LHCN-M2 (cell line): ENCODE measurements at places on chromosomes 5 and 9.

GRCh38 chr5:170781946-170782345 is 1.6 kb upstream of the GABRP start:
- DNase-seq: no peak

DNA sequence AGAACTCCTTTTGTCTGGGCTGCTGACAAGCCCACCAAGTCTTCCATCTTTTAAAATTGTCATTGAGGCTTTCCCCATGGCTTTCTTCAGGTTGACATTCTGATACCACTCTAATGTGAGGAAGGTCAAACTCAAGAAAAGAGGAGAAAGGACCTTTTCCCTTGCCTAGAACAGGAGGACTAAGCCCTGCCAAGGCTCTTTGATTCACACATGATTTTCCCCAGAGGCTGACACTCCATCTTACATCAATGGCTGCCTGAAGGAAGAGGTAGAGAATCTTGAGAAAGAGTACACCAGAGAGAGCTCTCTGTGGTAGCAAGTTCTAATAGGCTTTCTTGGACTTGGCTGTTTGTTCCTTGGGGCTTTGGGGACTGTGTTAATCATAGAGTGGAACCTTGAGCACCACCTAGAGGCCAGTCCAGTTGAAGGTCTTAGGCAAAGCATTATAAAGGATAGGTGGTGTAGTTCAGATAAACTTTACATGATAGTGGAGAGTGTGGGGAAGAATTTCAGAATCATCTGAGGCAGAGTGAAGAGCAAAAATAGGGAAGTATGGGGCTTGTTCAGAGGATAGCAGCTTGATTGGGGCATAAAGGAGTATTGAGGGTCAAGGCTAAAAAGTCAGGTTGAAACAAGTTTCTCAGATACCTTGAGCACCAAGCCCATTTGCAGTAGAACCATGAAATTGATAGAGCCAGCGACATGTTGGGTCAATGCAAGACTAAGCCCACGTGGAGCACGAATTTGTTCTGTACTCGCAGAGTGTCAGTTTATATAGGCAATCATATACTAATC is 36.7 kb downstream of the NDFIP1 start:
- peak; percentile 68 for DNase-seq

DNA sequence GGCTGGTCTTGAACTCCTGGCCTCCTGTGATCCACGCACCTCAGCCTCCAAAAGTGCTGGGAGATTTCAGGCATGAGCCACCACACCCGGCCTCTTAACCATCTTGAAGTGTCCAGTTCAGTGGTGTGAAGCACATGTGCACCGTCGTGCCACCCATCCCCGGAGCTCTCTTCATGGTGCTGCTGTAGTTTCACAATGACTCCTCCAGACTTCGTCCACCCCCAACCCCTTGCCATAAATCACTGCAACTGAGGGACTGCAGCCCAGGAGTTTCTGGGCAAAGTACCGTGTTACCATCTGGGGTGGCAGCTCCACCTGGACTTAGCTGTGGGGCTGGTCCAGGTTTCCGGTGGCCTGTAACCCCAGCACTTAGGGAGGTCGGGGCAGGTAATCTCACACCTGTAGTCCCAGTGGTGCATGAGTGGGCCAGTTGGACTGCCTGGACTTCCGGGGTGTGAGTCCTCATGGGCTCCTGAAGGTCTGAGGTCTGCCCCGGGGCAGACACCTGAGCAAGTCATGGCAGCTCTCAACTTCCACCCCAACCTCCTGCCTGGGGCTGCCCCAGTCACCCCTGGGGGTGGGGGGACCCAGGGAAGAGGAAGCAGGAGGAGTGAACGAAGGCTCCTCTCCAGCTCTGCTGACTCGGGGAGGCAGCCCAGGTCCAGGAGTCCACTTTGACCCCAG is 6.6 kb upstream of the N4BP3 start:
- DNase-seq: no peak

DNA sequence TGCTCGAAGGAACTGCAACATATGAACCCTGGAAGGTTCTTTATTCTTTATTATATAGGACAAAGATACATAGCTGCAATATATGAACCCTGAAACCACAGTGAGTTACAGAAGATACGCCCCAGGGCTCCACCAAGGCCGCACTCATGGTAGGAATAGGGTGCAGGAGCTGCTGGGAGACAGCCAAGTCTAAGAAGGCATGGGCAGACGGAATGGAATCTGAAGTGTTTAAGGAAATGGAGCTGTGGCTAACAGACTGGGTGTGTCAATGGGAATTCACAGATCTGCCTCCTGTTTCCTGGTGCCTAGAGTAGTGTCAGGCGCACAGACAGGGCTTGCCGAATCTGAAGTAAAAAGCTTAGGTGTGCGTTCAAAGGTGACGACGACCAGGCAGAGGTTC is 286.4 kb downstream of the DENND1A start:
- no peak for DNase-seq

GRCh38 chr5:30690931-30691330 is 502.6 kb upstream of the CDH6 start:
- no peak for DNase-seq

DNA sequence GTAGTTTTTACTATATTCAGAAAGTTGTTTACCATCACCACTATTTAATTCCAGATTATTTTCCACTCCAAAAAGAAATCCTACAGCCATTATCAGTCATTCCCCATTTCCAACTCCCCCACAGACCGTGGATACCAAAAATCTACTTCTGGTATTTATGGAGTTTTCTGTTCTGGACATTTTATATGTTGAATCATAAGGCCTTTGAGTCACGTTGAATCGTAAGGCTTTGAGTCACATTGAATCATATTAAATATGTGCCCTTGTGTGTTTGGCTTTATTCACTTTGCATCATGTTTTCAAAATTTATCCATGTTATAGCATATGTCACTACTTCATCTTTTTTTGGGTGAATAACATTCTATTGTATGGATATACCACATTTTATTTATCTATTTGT is 454.1 kb upstream of the NUDT12 start:
- peak; percentile 73 for DNase-seq

- no peak for DNase-seq
These were observed 7.3 kb downstream of the CEP72 start for GRCh38 chr5:619444-619843.

- DNase-seq: no peak
These were observed 99.4 kb upstream of the MVB12B start for GRCh38 chr9:126226991-126227936.

GRCh38 chr9:69333716-69334115 is 8.7 kb downstream of the ENTREP1 start:
- DNase-seq: no peak

GRCh38 chr5:137688210-137688840 is 47.6 kb downstream of the KLHL3 start:
- DNase-seq: peak; percentile 11

- no peak for DNase-seq
These were observed 35.2 kb downstream of the KCNMB1 start for GRCh38 chr5:170353961-170354360.

DNA sequence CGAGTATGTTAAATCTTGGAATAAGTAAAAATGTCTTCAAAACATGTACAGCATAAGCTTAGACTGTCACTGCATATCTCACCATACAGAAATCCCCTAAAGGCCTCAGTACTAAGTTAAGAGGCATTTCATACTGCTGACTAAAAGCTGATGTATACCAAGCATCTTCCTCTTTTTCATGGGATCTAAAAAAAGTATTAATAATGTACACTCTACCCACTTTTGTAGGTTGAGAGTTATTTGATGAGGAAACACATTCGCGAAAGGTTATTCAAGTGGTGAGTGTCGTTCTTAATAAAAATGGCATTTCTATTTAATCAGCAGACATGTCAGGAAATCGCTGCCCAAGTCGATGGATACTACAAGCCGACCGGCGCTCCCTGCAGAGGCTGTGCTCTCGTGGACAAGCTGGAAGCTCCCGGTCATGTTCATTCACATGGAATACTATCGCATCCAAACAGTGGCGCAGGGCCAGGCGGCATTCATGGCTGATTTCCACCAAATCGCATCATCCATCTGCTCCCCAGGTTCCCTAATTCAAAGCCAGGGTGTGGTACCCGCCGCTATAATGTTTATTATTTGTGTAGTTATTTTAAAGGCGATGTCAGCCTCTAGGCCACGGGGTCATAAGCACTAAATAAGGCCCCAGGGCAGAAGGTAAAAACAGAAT is 724 bp downstream of the SGTB start:
- DNase-seq: peak; percentile 74

DNA sequence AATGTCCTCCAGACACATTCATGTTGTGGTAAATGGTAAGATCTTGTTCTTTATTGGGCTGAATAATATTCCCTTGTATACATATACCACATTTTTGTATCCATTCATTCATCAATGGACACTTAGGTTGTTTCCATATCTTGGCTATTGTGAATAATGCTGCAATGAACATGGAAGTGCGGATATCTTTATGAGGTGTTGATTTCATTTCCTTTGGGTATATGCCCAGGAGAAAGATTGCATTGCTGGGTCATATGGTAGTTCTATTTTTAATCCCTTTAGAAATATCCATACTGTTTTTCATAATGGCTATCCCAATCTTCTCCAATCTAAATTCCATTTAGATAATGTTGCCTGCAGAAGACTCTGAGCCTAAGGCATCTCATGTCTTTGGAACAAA is 78.0 kb upstream of the TNC start:
- DNase-seq: no peak

DNA sequence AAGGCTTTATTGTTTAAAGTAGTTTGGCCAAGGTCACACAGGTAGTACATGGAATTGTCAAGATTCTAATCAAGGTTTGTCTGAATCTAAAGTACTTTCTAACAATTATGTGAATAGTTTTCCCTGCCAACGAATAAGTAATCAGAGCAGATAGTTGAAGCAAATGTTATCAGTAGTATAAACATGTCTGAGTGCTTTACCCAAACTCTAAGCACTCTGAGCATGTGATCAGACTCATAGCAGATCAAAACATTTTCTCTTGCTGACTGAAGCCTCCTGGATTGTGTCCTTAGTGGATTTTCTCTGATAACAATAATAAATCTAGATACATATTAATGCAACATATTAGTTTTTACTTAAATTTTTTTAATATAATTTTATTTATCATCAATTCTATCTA is 995.0 kb downstream of the EFNA5 start:
- no peak for DNase-seq

- DNase-seq: no peak
These were observed 7.8 kb downstream of the ECSCR start for GRCh38 chr5:139454568-139455290.

- peak; percentile 91 for DNase-seq
These were observed 4.8 kb upstream of the SMU1 start for GRCh38 chr9:33081128-33081851.

DNA sequence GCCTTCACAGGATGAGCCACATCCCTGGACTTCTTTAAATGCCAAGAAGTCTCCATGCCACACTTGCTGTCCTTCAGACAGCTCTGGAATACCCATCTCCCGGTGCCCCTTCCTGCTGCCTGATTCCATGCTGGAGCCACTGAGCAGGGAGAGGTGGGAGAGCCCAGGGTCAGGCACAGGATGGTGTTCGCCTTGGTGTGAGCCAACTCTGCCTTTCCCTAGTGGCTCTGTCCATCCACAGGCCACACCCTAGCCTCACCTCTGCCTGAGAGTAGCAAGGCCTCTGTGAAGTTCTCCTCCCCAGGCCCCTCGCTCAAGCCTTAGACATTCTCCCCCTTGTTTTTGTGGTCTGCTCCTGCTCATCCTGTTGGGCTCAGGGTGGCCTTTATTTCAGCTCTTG is 54.2 kb upstream of the ANGPTL2 start:
- no peak for DNase-seq

DNA sequence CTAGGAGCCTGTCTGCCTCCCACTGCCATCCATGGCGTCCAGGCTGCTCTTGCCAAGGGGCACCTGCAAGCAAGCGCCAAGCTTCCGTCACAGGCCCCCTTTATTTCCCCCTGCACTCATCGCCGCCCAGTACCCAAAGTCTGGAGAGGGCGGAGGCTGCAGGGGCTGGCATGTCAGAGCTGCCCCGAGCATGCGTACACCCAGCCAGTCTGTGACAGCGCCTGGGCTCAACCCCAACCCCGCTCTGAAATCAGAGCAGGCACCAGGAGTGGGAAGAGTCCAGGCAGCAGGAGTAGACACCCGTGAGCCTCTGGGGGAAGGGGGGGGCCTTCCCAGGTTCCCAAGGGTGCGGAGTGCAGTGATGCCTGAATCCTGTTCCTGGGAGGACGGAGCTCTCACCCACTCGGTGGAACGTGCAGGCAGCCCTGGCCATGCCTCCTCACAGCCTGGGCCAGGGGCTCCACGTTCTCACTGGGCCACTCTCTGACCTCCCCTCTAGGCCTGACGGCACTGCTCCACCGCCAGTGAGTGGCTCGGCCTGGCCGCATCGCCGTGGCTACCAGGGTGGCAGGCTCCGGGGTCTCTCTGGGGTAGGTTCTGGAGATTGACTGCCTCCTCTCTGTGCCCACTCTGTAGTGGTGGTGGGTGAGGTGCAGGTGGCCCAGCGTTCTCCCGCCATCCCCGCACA is 469.0 kb downstream of the CDH9 start:
- DNase-seq: no peak

GRCh38 chr5:90675222-90675621 is 116.6 kb downstream of the ADGRV1 start:
- DNase-seq: no peak

- DNase-seq: peak; percentile 75
These were observed 263.2 kb downstream of the COX7C start for GRCh38 chr5:86880785-86881492.

GRCh38 chr5:39059064-39059463 is 15.1 kb downstream of the RICTOR start:
- DNase-seq: no peak

DNA sequence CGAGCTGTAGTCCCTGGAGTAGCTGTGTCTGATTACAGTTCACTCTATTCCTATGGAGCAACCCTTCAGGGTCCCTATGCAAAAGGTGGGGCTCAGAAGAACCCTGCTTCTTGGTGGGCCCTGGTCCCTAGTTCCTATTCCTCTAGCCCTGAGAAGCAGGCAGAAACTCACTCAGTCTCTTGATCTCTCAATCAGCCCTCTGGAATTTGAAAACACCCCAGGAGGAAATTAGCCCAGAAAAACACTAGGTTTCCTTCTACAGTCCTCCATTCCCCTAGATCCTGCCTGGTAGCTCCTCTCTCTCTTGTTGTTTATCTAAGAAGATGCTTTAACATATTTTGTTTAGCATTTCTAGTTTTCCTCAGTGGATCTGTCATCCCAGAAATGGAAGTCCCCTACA is 7.6 kb downstream of the RGS3 start:
- DNase-seq: no peak

- DNase-seq: no peak
These were observed 587 bp downstream of the C5orf47 start for GRCh38 chr5:173989432-173990082.

GRCh38 chr5:172284611-172284980 is 1.0 kb upstream of the UBTD2 start:
- peak; percentile 37 for DNase-seq

DNA sequence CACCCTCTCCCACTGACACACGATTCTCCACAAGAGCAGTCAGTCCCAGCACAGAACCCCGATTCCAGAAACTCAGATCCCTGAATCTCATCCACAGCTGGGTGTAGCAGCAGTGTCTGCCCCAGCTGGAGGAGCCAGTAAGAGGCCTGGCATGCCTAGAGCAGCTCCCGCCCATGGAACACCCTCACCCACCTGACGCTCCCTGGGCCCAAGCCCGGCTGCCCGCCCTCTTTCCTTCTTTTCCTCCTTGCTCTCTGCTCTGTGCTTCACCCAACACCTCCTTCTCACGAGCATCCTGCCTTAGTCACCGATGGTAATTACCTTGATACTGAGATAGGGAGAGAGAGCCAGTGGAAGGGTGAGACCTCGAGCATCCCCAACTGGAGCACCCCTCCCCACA is 8.7 kb downstream of the PCDH1 start:
- no peak for DNase-seq

- peak; percentile 23 for DNase-seq
These were observed 183.0 kb upstream of the EFNA5 start for GRCh38 chr5:107853696-107854095.

- peak; percentile 70 for DNase-seq
These were observed 132.7 kb upstream of the POU5F2 start for GRCh38 chr5:93874080-93874479.
